ENCODE measurements at places on chromosomes 3 and 15. TPM values are rescaled to one million over a fixed set of nuclear protein-coding genes. Genes with fewer than 3 reads are reported as not detected.
A peak's percentile ranks its signal among the peaks of the same experiment; 100 is the strongest.

DNA sequence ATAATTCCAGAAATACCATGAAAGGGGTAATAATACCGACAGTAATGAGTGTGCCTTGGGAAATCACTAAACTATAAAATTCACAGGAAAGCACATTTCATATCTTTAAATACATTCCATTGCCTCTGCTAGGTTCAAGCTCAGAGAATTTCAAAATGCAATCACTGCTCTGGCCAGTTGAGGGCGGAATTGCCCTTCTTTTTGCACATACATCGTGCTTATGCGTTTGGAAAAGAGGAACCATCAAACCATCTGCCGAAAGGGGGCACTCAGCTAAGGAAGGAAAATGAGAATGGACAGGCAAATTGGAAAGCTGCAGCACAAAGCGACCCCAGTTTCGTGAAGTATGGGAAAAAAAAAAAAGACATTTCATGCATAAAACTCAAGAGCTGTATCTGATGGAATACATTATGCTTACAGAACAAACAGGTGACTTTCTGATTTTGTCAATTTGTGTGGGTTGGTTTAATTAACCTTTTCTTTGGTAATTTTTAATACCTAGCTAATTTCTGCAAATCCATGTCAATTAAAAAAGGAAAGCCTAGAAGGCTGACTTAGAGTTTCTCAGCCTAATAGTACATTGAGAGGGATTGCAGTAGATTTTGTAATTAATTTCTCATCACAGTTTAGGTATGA is 61.4 kb downstream of the TUSC7 start:
- DNase-seq = peak; percentile 72

DNA sequence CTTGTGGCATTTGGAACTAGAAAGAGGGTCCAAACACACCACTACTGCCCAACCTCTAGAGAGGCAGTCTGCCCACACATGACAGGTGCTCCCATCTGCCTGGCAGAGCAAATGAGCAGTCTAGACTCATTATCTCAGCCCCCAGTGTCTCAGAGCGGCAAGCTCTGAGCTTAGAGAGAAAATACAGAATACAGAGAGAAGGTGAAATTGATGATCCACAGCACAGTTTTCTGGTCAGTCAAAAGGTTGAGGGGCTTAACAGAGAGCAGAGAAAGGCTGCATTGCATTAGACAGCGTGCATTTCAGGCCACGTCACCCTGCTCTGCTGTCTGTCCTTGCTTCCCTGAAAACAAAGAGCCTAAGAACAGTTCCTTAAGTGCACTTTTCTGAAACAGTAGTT is 135.1 kb downstream of the KCNMB2 start:
- DNase-seq = no peak

- DNase-seq = no peak
These were observed 151.8 kb upstream of the SOX14 start for GRCh38 chr3:137612291-137612690.

DNA sequence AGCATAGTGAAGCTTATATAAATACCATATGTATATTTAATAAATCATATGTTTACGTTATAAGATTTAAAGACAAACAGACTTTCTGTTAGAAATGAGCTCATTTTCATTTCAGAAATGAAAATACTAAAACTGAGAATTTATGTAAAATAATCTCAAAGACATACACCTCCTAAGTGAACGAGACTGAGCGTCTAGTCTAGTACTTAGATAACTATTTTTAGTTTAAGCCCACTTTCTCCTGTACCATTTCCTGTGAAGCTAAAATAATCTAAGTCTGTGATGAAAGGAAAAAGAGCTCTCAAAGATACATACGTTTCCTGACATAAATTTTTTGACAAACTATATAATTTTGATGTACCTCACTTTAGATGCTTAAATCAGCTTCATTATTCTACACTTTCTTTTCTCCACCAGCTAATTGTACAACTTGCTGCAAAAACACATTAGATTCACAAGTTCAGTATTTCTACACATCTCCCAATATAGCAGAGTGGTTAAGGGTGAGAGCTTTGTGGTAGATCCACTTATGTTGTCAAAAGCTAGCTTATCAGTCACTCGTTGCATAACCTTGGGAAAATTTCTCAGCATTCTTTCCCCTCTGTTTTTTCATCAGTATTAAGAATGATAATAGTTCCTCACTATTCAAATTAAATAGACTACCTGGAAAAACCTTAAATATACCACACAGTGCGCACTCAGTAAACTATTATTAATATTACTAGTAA is 703.0 kb downstream of the PLOD2 start:
- DNase-seq = no peak

GRCh38 chr3:100521439-100521845 is 29.0 kb downstream of the TMEM45A start:
- DNase-seq = no peak

GRCh38 chr3:106877627-106878026 is 499.6 kb upstream of the CCDC54 start:
- no peak for DNase-seq

DNA sequence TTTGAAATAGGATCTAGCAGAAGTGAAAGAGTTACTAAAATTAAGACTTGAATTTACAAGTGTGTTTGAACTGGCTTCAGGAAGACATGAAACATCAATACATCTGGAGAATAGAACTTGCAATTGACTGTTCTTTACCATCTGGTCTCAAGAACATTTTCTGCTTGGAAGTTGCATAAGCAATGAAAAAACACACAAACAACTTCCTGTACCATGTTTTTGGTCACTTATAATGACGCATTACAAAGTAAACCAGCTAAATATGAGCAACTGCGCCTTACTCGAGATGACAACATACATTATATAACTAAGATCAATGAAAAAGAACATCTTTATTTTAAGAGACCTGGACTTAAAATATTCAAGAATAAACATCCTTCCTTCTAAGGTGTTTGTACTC is 112.5 kb downstream of the TIGIT start:
- DNase-seq = no peak

- DNase-seq = peak; percentile 33
These were observed 54.2 kb downstream of the PPARG start for GRCh38 chr3:12343047-12343501.

DNA sequence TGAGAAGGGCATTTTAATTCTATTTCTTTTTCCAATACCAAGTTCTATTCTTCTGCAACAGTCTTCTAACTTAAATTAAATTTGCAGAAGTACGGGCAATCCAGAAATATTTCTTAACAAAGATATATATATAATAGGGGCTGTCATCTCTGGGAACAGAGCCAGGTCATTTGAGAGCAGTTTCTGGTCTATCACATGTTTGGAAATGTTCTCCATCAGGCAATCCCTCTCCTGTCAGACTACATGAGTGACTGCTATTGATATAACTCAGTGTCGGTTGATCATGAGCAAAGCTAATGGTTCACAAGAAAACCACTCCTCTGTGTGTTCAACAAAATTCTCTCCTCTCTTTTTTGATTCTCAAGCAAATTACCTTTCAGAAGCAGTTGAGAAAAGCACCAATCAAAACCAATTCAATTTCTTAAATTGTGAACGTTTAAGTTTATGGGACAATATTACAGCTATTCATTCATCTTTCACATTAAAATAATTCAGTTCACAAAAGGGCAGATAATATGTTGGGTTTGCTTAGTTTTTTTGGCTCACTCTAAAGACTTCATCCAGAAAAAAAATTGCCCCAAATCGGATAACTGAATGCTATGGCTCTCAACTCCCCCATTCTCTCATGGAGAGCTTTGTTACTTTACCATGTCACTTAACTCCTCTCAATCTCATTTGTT is 152.9 kb upstream of the TGFBR2 start:
- no peak for DNase-seq

DNA sequence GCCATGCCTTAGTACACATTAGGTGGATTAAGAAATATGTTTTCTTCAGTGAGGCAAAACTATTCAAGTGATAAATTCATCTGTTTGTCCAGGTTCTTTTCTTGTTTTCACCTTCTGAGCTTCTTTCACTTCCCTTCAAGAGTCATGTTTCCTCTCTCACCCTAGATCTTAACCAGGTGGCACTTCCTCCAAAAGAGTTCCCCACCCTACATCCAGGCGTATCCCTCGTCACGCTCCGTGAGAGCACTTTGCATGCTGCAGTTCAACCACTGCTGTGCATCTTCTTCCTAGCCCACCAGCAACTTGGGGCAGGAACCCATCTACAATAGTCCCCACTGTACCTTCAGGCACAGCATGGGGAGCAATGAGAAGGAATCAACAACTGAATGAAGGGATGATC is 28.9 kb downstream of the OSBPL10 start:
- no peak for DNase-seq

DNA sequence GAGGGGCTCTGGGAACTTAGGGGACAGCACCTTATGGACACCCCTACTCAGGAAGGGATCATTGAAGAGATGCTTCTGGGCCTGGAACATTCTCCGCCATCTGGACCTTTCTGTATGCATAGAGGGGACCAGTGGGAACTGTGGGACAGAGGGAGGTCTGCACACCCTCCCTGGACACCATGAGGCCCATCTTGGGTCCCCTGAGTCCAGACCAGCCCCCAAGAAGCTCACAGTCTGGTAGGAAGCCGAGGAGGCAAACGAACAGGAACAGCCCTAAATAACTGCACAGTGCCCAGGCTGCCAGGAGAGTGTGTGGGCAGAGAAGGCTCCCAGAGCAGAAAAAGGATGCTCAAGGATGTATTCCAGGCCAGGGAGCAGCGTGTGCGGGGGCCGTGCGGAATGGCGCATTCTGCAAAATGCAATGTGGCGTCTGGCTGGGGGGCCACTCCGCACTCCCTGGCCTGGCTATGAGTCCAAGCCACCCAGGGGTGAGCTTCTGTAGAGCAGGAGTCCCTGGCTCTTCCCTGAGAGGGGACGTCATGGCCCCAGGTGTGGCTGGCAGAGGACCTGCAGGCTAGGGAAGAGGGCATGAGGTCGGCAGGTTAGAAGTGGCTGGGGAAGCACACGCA is 24.5 kb upstream of the KLF13 start:
- no peak for DNase-seq

- peak; percentile 34 for DNase-seq
These were observed 140.0 kb upstream of the UBE2E1 start for GRCh38 chr3:23665741-23666140.

DNA sequence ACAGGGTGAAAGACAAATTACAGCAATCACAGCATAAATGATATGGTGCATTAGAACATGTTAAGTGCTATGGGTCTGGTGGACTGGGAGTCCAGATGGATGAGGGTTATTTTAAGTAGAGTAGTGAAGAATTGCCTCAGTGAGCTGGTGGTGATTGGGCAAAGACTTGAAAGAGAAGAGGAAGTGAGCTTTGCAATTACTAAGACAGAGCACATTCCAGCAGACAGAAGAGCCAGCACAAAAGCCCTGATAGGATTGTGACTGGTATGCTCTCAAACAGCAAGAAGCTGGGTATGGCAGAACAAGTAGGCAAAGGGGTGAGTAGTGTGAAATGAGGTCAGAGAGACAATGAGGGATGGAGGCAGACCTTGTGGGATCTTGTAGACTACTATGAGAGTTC is 2.1 kb upstream of the ACKR4 start:
- peak; percentile 63 for DNase-seq

DNA sequence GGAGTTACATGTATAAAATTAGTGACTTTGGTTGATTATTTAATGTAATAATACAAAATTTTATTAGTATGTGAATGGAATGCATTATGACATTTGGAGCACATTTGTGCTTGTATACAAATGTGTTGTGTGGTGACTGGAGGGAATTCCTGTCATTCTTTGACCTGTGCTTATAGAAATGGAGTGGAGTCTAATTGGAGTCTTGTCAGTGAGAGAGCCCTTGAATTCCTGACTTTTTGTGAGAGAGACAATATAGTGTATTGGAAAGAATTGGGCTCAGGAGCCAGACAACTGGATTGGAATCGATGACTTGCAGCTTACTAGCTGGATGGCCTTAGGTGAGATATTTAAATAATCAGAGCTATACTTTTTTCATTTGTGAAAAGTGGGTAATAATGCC is 9.4 kb downstream of the TCF12 start:
- peak; percentile 35 for DNase-seq

GRCh38 chr15:96497951-96498350 is 167.5 kb downstream of the NR2F2 start:
- DNase-seq = peak; percentile 78

- DNase-seq = no peak
These were observed 21.0 kb downstream of the TMEM158 start for GRCh38 chr3:45205126-45205525.

GRCh38 chr3:79586232-79586631 is 181.6 kb downstream of the ROBO1 start:
- DNase-seq = no peak

DNA sequence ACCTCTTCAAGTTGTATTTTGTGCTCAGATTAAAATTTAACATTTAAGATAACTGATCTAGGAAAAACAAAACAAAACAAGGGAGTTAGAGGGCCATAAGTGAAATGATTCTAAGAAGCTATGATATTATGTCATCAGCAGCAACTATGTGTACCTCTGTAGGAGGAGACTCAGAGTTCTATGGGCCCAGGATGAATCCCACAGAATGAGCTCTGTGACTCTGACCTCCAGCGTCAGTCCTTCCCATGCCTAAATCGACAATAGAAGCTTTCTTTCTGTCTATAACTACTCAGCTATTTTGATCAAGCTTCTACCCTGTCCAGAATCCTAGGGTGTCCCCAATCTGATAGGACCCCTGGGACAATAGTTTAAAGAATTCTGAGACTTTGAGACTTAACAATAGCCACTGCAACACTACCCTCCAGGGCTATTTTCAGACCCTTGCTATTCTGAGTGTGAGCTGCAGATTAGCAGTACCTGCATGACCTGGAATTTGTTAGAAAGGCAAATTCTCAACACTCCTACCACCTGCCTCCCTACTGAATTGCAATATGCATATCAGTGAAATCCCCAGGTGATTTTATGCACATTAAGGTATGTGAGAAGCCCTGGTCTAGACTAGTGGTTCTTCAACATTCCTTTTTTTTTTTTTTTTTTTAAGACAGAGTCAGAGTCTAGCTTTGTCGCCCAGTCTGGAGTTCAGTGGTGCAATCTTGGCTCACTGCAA is 66.7 kb downstream of the ARHGAP31 start:
- DNase-seq = no peak

GOLGA8T gene
- total RNA-seq = 0.30 TPM

CAND2 gene
- total RNA-seq = 2.7 TPM

SLC24A5 gene
- total RNA-seq = not detected

SKOR1 gene
- total RNA-seq = 0.10 TPM

GOLGA6D gene
- total RNA-seq = not detected

GPR62 gene
- total RNA-seq = not detected

RBP2 gene
- total RNA-seq = not detected

NEO1 gene
- total RNA-seq = 86.8 TPM

ABCC5 gene
- 12.0 TPM for total RNA-seq

CLCN2 gene
- 3.5 TPM for total RNA-seq

Data from renal cortical epithelial cell (primary cell).